ENCODE measurements at places on chromosomes 3 and 15. TPM values are rescaled to one million over a fixed set of nuclear protein-coding genes. Genes with fewer than 3 reads are reported as not detected.

Gene CYFIP1
- 131 TPM for total RNA-seq

Gene TRPM1
- not detected for total RNA-seq

Gene TBC1D21
- not detected for total RNA-seq

Gene MNS1
- total RNA-seq: 3.9 TPM

Gene TUSC2
- 11.2 TPM for total RNA-seq

Gene ADAMTS17
- 0.17 TPM for total RNA-seq

Gene STRA6
- total RNA-seq: 0.83 TPM

Gene GOLGA8T
- not detected for total RNA-seq

Gene TMEM108
- not detected for total RNA-seq

Gene DPPA2
- total RNA-seq: not detected

Gene SSUH2
- total RNA-seq: not detected

Gene VILL
- 8.0 TPM for total RNA-seq

Gene EXD1
- not detected for total RNA-seq

Gene RABL3
- total RNA-seq: 26.5 TPM

Gene ARHGAP31
- 4.2 TPM for total RNA-seq

Gene MLF1
- 11.9 TPM for total RNA-seq
